ENCODE measurements at places on chromosomes 5 and 9. TPM values are rescaled to one million over a fixed set of nuclear protein-coding genes. Genes with fewer than 3 reads are reported as not detected.

MEF2C gene
- total RNA-seq = not detected

CARD6 gene
- 1.4 TPM for total RNA-seq

- DNase-seq = no peak
Observed at GRCh38 chr9:135791431-135792267, 89.7 kb downstream of the KCNT1 start.

- no peak for DNase-seq
Observed at GRCh38 chr5:39161578-39161977, 57.8 kb downstream of the FYB1 start.

DNA sequence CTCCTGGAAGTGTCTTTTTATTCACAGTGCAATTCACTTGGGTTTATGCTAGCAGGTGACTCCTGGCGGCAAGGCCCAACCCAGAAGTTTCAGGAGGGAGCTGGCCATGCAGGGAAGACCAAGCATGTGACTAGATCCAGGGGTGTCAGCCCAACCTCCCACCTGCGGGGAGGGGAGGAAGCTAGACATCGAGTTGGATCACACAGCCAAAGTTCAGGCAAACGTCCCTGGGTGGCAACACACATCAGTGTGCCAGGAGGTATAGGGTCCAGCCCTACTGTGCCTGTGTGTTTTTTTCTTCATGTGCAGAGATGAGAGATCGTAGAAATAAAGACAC, 25.3 kb downstream of the PNPLA7 start:
- DNase-seq = no peak

All from HepG2 (cell line).